ENCODE measurements at places on chromosomes 2 and 18.
A peak's percentile ranks its signal among the peaks of the same experiment; 100 is the strongest.

DNA sequence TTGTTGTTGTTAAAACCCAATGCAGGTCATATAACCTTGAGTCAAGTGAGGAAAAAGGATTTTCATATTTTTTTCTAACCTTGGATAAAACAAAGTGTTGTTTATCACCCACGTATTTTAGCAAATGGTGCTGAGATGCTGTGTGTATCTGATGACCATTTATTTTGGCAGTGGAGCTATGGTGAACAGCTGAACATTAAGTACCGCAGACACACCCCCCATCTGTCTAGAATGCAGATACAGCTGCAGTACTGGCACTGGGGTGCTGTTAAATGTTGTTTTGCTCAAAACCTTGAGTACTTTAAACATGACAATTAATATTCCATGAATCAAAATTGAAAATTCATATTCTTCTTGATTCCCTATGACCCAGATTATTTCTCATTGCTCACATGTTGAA, 773.3 kb upstream of the SLC39A10 start:
- no peak overlapping the region for H3K27ac ChIP-seq
- no peaks in the 10 kb centered on the region for H3K4me1 ChIP-seq
- DNase-seq = no peak
- H3K36me3 ChIP-seq = no peaks in the 10 kb centered on the region
- no peak overlapping the region for H3K4me3 ChIP-seq

DNA sequence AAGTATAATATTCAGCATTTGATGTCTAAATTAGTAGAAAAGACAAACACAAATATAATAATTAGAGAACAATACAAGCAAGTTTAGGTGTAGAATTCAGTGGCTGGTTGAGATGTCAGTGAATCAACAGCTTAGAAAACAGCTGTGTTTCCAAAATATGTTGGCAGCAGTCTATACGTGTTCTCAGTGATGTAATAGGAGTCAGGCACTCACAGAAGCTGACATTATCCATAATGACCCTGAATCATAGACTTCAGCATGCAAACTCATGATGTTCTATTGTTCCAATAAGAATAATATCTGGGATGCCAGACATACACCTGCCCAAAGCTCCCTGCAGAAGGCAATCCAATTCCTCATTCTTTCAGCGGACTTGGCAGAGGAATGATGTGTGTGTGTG, 164.7 kb downstream of the SLC8A1 start:
- no peak overlapping the region for H3K27ac ChIP-seq
- peaks cover 57% of the 10 kb centered on the region for H3K4me1 ChIP-seq
- no peak overlapping the region for H3K4me3 ChIP-seq

DNA sequence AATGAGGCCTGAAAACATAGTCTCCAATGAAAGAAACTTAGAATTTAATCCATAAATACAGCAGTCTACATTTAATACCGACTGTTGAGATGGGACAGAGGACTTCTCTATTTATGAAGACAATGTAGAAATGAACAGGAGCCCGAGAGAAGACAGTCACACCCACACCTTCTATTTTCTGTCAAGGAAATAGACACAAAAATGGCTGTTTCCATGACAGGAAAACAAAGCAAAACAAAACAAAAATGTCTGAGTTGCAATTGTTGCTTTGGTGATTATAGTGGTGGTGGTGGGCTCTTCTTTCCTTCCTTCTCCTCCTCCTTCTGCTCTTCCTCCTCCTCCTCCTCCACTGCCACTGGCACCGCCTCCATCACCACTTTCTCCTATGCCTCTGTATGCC, 72.3 kb upstream of the CCDC68 start:
- no peaks in the 10 kb centered on the region for H3K27me3 ChIP-seq
- no peaks in the 10 kb centered on the region for H3K36me3 ChIP-seq
- H3K27ac ChIP-seq = no peak overlapping the region
- no peaks in the 10 kb centered on the region for H3K4me1 ChIP-seq
- no peak for DNase-seq

DNA sequence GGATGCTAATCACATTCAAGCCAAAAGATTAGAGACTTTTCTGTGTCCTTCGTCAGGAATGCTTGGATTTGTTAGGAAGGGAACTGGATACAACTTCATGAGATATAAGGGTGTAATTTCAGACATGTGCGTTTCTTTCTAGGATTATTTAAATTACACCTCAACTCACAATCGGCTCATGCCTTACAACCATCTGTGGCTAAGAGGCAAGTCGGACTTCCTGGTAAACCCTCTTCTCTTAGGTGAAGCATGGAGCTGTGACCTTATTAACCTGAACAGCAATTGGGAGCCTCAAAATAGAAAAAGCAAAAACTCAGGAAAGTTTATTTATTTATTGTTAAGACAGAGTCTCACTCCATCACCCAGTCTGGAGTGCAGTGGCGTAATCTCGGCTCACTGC, 61.8 kb downstream of the SEMA4F start:
- DNase-seq = no peak
- H3K4me3 ChIP-seq = no peak overlapping the region
- H3K4me1 ChIP-seq = no peaks in the 10 kb centered on the region
- H3K27ac ChIP-seq = no peak overlapping the region

- H3K4me1 ChIP-seq = peaks cover 6% of the 10 kb centered on the region
- no peak overlapping the region for H3K4me3 ChIP-seq
- no peak for DNase-seq
- no peaks in the 10 kb centered on the region for H3K27me3 ChIP-seq
- no peaks in the 10 kb centered on the region for H3K36me3 ChIP-seq
Measured at GRCh38 chr2:101524806-101525430, 50.0 kb upstream of the RFX8 start.

- no peak for DNase-seq
- H3K27ac ChIP-seq = no peak overlapping the region
- H3K27me3 ChIP-seq = no peaks in the 10 kb centered on the region
- H3K4me3 ChIP-seq = no peak overlapping the region
Measured at GRCh38 chr18:35747894-35748472, 166.4 kb downstream of the GALNT1 start.

DNA sequence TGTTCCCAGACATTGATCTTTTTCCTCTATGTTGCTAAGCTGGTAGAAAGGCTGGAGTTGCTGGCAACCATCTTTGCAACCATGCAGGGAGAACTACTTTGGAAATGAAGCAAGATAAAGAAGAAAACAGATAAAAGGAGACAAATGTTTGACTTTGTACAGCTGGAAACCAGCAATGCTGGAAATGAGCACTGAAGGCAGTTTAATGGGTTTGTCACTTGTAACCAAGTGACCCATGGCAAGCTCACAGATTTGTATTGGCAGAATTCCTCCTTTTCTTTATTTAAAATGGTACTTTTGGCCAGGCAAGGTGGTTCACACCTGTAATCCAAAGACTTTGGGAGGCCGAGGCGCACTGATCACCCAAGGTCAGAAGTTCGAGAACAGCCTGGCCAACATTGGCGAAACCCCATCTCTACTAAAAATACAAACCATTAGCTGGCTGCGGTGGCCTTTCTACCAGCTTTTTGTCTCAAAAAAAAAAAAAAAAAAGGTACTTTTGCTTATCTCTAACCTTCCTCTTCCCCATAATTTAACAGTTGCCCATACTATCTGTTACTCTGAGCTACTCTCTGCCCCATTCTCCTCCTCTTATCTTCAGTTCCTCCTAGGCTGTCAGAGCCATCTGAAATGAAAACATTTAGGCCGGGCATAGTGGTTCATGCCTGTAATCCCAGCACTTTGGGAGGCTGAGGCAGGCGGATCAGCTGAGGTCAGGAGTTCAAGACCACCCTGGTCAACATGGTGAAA, 2.0 kb upstream of the BOLA3 start:
- DNase-seq = no peak
- no peak overlapping the region for H3K4me3 ChIP-seq
- no peak overlapping the region for H3K27ac ChIP-seq
- no peaks in the 10 kb centered on the region for H3K27me3 ChIP-seq

DNA sequence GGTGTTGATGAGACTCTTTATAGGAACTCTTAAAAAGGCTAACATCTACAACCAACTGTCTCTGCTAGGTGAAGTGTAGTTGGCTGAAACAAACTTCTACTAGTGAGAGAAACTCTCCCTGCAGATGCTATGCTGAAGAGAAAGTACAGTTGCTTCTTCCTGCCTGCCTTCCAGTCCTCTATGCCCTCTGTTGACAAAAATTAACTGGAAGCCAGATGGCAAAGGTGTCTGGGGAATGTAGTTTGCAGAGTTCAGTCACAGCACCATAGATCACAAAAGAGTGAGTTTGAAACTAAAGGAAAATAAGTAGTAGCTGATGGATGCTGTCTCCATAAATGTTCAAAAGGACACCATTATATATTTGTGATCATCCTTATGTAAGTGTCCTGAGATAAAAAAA, 958.8 kb upstream of the NRXN1 start:
- no peak overlapping the region for H3K4me3 ChIP-seq
- H3K36me3 ChIP-seq = no peaks in the 10 kb centered on the region
- H3K4me1 ChIP-seq = no peaks in the 10 kb centered on the region
- H3K27me3 ChIP-seq = no peaks in the 10 kb centered on the region
- no peak for DNase-seq

- H3K27me3 ChIP-seq = no peaks in the 10 kb centered on the region
- no peaks in the 10 kb centered on the region for H3K4me1 ChIP-seq
- no peaks in the 10 kb centered on the region for H3K36me3 ChIP-seq
Measured at GRCh38 chr2:164655336-164655735, 34.1 kb upstream of the GRB14 start.

GRCh38 chr2:235666213-235666781, 172.5 kb downstream of the AGAP1 start:
- H3K36me3 ChIP-seq = no peaks in the 10 kb centered on the region
- H3K4me3 ChIP-seq = peak overlapping the region; percentile 45
- H3K27ac ChIP-seq = no peak overlapping the region
- H3K27me3 ChIP-seq = peaks cover 30% of the 10 kb centered on the region
- no peak for DNase-seq

- peak; percentile 63 for DNase-seq
- H3K4me1 ChIP-seq = no peaks in the 10 kb centered on the region
- peaks cover 5% of the 10 kb centered on the region for H3K36me3 ChIP-seq
- H3K4me3 ChIP-seq = no peak overlapping the region
- H3K27ac ChIP-seq = peak overlapping the region; percentile 15
Measured at GRCh38 chr2:3487432-3487831, 31.9 kb downstream of the ADI1 start.

- H3K27ac ChIP-seq = no peak overlapping the region
- no peak overlapping the region for H3K4me3 ChIP-seq
- H3K27me3 ChIP-seq = no peaks in the 10 kb centered on the region
Measured at GRCh38 chr2:6576302-6576701, 289.4 kb downstream of the CMPK2 start.

DNA sequence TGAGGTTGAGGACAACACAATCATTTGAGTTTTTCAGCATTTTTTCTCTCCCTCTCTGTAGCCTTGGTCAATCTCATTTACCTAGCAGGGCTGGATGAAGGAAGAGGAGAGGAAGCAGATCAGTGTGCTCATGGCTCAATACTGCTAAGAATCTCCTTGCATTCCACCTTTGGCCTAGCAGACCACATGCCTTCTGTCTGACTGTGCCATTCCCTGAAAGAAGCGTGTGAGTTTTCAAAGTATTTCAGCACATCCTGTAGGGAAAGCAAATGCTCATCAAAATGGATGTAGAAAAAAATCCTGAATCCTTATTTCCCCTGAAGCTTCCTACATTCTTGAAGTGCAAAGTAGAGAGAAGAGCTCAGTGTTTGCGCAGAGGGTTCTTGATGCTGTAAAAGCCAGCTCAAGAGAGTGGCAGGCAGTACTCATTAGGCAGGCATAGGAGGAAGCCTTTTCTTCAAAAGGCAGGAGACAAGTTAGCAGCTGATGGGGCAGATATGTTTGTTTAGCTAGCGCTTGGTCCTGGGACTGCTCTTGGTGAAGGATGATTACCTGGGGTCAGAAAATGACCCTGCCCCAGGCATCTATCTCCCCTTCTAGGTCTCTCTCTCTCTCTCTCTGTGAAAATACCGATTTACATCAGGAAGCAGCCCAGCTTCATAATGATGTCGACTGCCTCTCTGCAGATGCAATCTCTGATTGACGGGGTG, 14.4 kb upstream of the PIK3C3 start:
- no peaks in the 10 kb centered on the region for H3K36me3 ChIP-seq
- no peak for DNase-seq
- no peak overlapping the region for H3K4me3 ChIP-seq
- peaks cover 5% of the 10 kb centered on the region for H3K27me3 ChIP-seq

DNA sequence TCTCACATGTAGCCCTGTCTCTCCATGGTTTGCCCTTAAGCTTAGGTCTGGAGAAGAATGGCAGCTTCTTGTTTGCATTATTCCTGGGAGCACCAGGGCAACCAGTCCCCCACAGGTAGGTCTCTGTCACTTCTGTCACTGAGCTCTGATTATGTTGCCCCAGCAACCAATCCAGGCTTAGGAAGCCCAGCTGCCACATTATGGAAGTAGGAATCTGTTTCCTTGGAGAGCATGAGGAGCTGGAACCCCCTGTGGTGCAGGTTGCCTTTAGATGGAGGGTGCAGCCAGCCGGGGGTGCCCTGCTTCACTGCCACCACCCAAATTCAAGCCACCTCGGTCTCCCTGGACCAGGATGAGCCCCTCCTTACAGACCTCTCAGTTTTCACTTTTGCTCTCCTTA, 4.8 kb downstream of the RESP18 start:
- no peaks in the 10 kb centered on the region for H3K4me1 ChIP-seq
- no peaks in the 10 kb centered on the region for H3K36me3 ChIP-seq
- DNase-seq = no peak
- peaks cover 17% of the 10 kb centered on the region for H3K27me3 ChIP-seq
- no peak overlapping the region for H3K4me3 ChIP-seq

DNA sequence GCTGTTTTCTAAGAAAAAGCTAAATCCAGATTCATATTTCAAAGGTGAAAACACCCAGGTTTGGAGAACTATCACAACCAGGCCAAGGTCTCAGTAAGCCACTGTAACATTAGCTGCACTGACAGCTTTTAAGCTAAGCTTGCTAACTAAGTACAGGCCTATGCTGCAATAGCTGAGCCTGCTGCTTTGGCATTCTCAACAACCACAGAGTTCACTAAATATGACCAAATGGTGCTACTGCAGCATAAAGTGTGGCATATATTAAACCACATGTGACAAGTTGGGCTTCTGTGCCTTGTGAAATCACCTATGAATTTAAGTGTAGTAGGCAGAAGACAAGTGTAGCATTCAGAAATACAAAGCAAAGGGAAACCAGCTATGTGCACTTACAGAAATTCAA, 206.7 kb downstream of the TCF4 start:
- no peaks in the 10 kb centered on the region for H3K27me3 ChIP-seq
- no peaks in the 10 kb centered on the region for H3K36me3 ChIP-seq
- H3K27ac ChIP-seq = no peak overlapping the region
- no peak for DNase-seq
- no peak overlapping the region for H3K4me3 ChIP-seq

GRCh38 chr18:48734460-48734859, 195.6 kb downstream of the CTIF start:
- no peak overlapping the region for H3K4me3 ChIP-seq
- H3K27ac ChIP-seq = no peak overlapping the region
- DNase-seq = no peak
- H3K36me3 ChIP-seq = no peaks in the 10 kb centered on the region

GRCh38 chr18:71807586-71807985, 736.6 kb downstream of the CBLN2 start:
- H3K4me3 ChIP-seq = no peak overlapping the region
- H3K4me1 ChIP-seq = no peaks in the 10 kb centered on the region
- DNase-seq = no peak
- no peaks in the 10 kb centered on the region for H3K27me3 ChIP-seq
- no peaks in the 10 kb centered on the region for H3K36me3 ChIP-seq

- no peak for DNase-seq
- no peak overlapping the region for H3K4me3 ChIP-seq
- H3K4me1 ChIP-seq = no peaks in the 10 kb centered on the region
- H3K36me3 ChIP-seq = no peaks in the 10 kb centered on the region
Measured at GRCh38 chr18:38576349-38576748, 1010.8 kb upstream of the CELF4 start.

GRCh38 chr18:51150113-51150700, 47.3 kb downstream of the MEX3C start:
- H3K36me3 ChIP-seq = no peaks in the 10 kb centered on the region
- H3K4me1 ChIP-seq = no peaks in the 10 kb centered on the region
- no peaks in the 10 kb centered on the region for H3K27me3 ChIP-seq

Measured in heart left ventricle (tissue), 16 donors.